Globus pallidus (tissue), 1 donor: ENCODE measurements at places on chromosomes 3 and 15.

DNA sequence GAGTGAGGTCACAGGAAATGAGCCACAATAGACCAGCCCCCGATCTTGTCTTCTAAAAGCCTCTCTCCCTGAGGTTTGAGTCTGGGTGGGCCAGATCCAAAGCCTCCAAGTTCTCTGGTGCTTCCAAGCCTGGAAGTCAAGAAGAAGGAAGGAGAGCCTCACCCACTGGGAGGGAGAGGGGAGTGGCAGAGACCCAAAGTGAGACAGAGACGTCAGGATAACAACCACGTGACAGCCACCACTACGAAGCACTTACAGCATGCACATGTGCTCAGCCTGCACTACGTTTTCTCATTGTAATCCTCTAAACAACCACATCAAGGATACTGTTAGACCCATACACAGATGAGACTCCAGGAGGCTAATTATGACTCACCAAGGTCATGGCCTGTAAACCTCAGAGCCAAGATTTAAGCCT lies 197.3 kb upstream of the LINGO1 start:
- no peak for DNase-seq

- DNase-seq = no peak
Measured at GRCh38 chr15:34799149-34800101, 4.1 kb upstream of the ACTC1 start.

DNA sequence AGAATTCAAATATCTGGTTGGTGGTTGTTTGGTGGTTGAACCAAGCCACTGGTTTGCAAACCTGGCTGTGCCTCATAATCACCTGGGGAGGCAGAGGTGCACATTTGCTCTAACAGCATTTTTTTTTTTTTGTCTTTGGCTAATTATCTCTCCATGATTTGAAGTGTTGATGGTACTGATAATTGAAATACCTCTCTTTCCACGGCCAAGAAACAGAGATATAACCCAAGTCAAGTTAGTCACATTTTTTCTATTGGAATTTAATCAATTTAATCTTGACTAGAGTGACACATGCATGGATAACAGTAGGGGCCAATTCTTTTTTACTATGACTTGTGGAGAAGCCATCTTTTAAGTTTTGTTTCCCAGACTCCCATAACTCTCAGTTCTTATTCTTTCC lies 37.5 kb upstream of the SUCLG2 start:
- no peak for DNase-seq

GRCh38 chr15:43229977-43230376 lies 9.2 kb upstream of the EPB42 start:
- DNase-seq = peak; percentile 74

GRCh38 chr3:191901741-191902140 lies 440.8 kb downstream of the PYDC2 start:
- no peak for DNase-seq

DNA sequence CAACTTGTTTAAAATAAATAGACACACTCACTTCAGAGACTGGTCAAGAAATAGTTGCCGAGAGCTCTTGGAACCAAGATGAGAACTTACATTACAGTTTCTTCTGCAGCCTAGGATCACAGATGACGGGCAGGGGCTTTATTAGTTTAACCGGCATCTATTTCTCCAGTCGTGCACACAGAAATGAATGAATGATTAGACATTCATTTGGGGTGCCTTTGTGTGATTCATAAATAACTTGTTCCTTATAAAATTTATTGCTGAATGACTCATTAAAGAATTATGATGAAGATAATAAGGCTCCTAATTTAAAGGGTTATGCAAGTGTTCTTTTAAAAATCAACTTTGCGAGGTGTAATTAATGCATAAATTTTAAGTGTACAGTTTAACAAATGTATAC lies 20.8 kb downstream of the NFKBIZ start:
- DNase-seq = no peak

DNA sequence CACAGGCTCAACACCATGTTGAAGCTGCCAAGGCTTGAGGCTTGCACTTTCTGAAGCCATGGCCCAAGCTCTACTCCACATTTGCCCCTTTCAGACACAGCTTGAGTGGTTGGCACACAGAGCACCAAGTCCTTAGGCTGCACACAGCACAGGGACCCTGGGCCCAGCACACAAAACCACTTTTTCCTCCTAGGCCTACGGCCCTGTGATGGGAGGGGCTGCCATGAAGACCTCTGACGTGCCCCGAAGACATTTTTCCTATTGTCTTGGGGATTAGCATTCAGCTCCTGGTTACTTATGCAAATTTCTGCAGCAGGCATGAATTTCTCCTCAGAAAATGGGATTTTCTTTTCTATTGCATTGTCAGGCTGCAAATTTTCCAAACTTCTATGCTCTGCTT lies 445.5 kb downstream of the NLGN1 start:
- no peak for DNase-seq

DNA sequence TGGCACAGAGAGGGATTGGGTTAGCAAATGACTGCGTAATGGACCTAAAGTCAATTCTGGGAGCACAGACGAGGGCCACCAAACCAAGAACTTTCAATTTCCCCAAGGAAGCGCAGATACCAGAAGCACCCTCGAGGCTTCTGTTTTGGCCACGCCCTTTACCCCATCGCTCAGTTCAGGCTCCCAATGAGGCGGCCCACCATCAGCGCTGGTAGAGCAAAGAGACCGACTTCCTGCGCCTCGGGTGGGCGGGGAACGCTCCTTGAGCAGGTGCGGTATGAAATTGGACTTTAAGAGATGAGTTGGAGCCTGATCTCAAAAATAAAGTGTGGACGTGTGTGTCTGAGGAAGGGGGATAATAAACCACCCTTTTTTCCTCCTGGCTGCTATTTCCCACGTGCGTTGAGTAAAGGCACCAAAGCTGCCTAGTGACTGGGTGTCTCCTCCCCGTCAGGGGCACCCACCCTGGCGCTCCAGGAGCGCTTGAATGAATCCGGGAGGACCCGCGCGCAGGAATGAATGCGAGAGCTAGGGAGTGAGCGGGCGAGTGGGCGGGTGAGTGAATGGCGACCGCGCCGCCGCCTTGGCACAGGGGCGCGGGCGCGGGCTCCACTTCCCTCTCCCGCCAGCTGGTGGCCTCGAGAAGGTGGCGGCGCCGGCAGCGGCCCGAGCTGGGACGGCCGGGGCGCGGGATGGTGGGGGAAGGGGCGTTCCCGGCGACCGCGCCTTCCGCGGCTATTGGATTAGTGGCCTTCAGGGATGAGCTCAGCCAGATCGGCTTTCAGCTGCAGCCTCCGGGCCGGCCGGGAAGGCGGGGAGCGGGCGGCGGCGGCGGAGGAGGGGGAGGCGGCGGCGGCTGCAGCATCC lies at the start of gene SPSB4:
SPSB4 (plus strand) TSS at position 772 of the 867 bp plus-strand sequence. CDS start 14,758 bp downstream, outside the sequence.
- no peak for DNase-seq

DNA sequence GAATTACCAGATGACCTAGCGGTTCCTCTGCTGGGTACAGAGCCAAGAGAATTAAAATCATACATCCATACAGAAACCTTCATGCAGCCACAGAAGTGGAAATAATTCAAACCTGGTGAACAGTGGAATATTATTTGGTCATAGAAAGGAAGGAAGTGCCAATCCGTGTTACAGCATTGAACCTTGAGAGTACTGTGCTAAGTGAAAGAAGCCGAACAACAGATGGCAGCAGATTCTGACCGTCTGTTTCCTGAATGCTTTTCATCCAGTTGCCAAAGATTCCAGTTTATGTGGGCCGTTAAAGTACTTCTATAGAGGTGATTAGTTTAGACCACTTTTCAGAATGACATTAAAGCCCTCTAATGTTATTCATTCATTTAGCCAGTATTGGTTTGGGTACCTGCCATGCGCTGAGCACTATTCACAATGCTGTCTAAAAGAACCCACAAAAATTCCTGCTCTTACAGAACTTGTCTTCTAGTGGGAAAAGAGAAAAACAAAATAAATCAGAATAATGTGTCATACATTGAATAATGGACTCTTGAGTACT lies 45.8 kb upstream of the SENP5 start:
- DNase-seq = no peak

DNA sequence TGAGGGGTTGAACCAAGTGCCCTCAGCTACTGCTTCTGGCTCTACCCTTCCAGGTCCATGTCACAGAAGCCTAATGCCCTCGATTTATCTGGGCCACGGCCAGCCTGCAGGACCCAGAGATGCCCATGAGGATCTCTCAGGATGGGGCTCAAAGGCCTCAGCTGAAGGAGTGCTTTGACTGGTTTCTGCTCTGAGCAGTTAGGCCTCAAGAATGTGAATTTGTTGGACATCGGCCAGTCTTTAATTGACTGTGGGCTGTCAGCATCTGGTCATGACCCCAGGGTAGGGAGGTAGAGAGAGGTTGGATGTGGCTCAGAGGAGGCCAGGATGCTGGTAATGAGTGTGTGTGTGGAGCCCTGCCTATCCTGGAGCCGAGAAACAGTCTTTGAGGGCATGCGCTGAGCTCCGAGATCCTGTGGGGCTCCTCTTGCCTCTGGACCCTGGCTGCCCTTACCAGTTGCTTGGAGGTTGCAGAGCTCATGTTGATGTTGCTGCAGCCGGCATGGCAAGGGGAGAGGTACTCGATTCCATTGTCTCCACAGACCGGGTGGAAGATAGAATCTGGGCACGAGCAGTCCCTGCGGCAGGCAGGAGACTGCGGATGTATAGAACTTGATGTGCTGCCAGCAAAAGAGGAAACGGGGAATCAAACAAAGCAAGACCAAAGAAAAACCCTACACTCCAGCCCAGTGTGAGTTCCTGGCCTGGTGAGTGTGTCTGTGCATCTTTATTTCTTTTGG lies 49.1 kb upstream of the RAB6B start:
- no peak for DNase-seq

DNA sequence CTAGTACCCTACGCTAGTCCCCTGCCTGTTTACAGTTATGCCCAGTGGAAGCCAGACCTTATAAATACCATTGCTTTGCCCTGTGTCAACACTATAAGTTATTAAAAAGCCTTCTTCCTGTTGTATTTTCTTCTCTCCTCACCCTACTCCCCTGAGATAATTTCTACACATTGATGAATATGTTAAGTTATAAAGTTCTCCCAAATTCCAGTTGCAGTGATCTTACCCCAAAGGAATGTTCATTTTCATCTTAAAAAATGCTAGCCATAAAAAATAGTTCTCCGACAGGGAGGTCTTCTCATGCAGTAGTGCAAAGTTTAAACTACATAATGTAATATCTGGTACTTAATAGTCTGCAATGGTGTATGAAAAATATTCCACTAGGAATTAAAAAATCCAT lies 58.6 kb downstream of the MAP2K5 start:
- DNase-seq = no peak
